HCT116 (cell line): ENCODE measurements at places on chromosomes 7 and 10. TPM values are rescaled to one million over a fixed set of nuclear protein-coding genes. Genes with fewer than 3 reads are reported as not detected.

DNA sequence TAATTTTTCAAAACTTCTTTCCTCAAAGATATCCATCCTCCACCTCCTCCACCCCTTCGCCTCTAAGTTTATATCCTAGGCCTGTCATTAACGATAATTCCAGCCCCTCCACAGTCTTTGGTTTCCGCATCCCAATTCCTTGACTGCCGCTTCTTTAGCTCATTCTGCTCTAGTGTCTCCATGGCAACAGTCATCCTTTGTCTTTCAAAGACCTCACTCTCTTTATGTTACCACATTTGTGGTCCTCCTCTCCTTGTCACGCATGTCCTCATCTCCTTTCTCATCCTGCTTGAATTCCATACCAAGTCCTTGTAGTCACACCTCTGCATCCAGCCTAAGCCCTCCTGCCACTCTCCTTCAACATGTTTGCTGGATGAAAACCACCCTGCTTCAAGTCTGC, 511.2 kb upstream of the KLF6 start:
- no peak for DNase-seq
- no peaks in the 10 kb centered on the region for H3K4me1 ChIP-seq
- H3K27me3 ChIP-seq, result no peaks in the 10 kb centered on the region
- H3K4me3 ChIP-seq, result no peak overlapping the region
- H3K36me3 ChIP-seq, result no peaks in the 10 kb centered on the region

GRCh38 chr10:124704428-124705380, 39.5 kb downstream of the FAM53B start:
- H3K27ac ChIP-seq, result no peak overlapping the region
- peaks cover 17% of the 10 kb centered on the region; the same call in 1 of the 2 replicates for H3K4me1 ChIP-seq
- no peak for DNase-seq
- H3K4me3 ChIP-seq, result no peak overlapping the region
- H3K36me3 ChIP-seq, result no peaks in the 10 kb centered on the region; the same call in 1 of the 2 replicates

- no peaks in the 10 kb centered on the region for H3K36me3 ChIP-seq
- no peak overlapping the region for H3K4me3 ChIP-seq
- no peak overlapping the region for H3K27ac ChIP-seq
- no peaks in the 10 kb centered on the region for H3K27me3 ChIP-seq
Observed at GRCh38 chr10:22911889-22912762, 15.7 kb upstream of the ARMC3 start.

DNA sequence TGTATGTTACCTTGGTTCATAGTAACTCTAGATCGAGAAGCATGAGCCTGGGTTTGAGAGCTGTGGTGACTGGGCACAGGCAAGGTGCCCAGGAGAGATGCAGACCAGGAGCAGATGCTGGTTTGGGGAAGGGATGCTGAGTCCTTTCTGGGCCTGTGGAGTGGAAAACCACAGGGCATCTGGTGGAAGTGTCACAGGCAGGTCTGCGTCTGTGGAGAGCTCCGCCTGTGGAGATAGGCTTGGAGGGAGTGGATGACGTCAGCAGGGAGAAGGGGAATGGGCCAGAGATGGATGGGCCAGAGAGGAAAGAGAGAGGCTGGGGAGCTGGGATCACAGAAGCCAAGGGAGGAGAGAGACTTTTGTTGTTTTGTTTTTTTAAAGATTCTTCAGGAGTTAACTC, 14.8 kb downstream of the CYP26A1 start:
- DNase-seq, result no peak
- no peak overlapping the region for H3K4me3 ChIP-seq
- no peaks in the 10 kb centered on the region for H3K4me1 ChIP-seq
- no peaks in the 10 kb centered on the region for H3K27me3 ChIP-seq
- H3K36me3 ChIP-seq, result no peaks in the 10 kb centered on the region

GRCh38 chr7:150716939-150717338, 526 bp downstream of the GIMAP1 start:
- H3K4me1 ChIP-seq, result no peaks in the 10 kb centered on the region
- H3K4me3 ChIP-seq, result no peak overlapping the region
- H3K36me3 ChIP-seq, result no peaks in the 10 kb centered on the region
- H3K27ac ChIP-seq, result no peak overlapping the region
- DNase-seq, result no peak

- H3K36me3 ChIP-seq, result no peaks in the 10 kb centered on the region
- H3K4me1 ChIP-seq, result no peaks in the 10 kb centered on the region
- DNase-seq, result no peak
- H3K27ac ChIP-seq, result no peak overlapping the region
- H3K27me3 ChIP-seq, result no peaks in the 10 kb centered on the region; the same call in 1 of the 2 replicates
- no peak overlapping the region for H3K4me3 ChIP-seq
Observed at GRCh38 chr7:134732728-134733127, 46.7 kb upstream of the CALD1 start.

DNA sequence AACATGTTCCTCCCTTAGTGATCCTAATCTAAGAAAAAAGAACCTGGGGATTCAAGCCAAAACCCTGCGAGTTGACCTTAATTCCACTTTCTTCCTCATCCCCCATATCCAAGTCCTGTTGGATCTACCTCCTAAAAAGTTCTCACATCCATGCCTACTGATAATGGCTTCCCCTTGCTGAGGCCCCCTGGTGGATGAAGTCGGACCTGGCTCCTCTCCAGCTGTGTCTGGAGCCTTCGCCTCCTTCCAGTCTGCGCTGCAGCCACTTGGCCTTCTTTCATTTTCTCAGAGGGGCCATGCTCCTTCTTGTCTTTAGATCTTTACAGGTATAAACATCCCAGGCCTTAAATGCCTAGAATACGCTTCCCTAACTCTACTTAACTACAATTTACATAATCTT, 8.1 kb downstream of the PDE1C start:
- H3K4me3 ChIP-seq, result no peak overlapping the region
- H3K27me3 ChIP-seq, result peaks cover 16% of the 10 kb centered on the region
- no peaks in the 10 kb centered on the region for H3K36me3 ChIP-seq
- DNase-seq, result peak; percentile 23

GRCh38 chr10:29392376-29393021, 103.6 kb downstream of the LYZL1 start:
- H3K27ac ChIP-seq, result no peak overlapping the region
- no peak for DNase-seq

- H3K4me3 ChIP-seq, result no peak overlapping the region
- H3K4me1 ChIP-seq, result peaks cover 25% of the 10 kb centered on the region
- DNase-seq, result no peak
- H3K36me3 ChIP-seq, result peaks cover under 1% of the 10 kb centered on the region; the same call in 1 of the 2 replicates
Observed at GRCh38 chr10:119520283-119520682, 22.2 kb downstream of the RGS10 start.

- H3K4me1 ChIP-seq, result peaks cover 24% of the 10 kb centered on the region
- no peak overlapping the region for H3K4me3 ChIP-seq
- no peak for DNase-seq
- no peak overlapping the region for H3K27ac ChIP-seq
- no peaks in the 10 kb centered on the region for H3K36me3 ChIP-seq
Observed at GRCh38 chr7:139661903-139662302, 115.9 kb downstream of the HIPK2 start.

DNA sequence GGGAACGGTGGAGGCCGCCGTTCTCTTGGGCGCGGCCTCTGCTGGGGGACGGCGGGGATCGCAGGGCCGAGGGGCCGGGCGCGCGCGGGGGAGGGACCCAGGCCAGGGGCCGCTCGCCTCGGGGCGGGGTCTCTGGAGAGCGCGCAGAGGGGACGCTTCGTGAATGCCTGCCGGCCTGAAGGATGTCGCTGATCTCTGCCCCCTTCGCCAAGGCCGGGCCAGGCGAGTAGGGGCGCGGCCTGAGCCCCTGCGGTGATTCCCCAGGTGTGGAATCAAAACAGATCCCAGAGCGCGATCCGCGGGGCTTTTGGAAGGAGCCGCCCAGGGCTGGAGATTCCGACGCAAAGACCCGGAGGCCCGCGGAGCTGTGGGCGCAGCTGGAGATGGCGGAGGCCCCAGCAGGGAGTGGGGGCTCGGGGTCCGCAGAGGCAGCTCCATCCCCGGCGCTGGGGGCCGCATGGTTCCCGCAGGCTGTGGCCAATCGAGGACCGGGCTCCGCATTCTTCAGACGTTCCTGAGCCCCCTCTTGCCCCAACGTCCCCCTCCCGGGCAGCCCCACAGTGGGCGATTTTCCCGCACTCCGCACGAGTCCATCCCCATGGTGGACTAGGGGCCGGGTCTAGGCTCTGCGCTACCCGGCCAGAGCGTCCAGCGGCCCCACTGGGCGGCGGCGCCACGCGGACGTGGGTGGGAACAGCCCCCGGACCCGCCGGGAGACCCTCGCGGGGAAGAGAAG, 166.0 kb downstream of the ACTR3B start:
- DNase-seq, result no peak
- no peak overlapping the region for H3K27ac ChIP-seq
- H3K4me1 ChIP-seq, result no peaks in the 10 kb centered on the region
- H3K27me3 ChIP-seq, result no peaks in the 10 kb centered on the region

DNA sequence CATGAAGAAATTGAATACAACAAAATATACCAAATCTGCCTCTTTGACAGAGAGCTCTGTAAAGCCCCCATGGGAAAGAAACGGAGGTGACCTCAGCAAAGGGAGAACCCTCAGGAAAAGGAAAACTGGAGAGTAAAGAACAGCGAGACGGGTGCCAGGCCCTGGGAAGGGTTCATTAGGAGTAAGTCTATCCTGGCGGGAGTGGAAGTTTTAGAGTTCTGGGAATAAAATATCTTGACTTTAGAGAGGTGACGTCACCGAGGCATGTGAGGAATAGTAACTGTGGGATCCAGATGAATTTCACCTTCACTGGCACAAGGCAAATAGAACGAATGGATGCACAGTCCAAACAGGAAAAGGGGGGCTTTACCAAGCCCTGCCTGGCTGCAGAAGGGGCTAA, 362.8 kb upstream of the IGFBP3 start:
- H3K27ac ChIP-seq, result no peak overlapping the region
- no peak for DNase-seq

DNA sequence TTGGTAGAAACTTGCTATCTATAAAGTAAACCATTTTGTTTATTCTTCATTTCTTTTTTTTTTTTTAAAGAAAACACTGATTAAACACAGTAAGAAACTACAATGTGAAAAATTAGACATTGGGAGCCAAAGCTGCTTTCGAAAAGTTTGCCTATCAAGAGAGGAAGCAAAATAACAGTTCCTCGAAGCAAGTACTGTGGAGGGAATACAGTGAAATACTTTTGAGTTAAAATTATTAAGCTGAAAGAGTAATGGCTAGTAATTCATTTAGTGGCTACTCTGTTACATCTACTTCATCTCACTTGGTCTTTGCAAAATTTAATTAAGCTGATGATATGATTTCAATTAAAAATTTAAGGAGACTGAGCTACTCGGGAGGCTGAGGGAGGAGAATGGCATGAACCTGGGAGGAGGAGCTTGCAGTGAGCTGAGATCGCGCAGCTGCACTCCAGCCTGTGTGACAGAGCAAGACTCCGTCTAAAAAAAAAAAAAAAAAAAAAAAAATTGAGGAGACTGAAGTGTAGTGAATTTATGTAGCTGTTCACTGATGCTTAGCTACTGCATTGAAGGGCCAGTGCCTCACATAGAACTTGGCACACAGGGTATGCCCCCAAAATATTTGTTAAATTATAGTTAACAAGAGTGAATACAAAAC, 982.1 kb upstream of the MBL2 start:
- DNase-seq, result no peak
- H3K36me3 ChIP-seq, result no peaks in the 10 kb centered on the region
- no peaks in the 10 kb centered on the region for H3K27me3 ChIP-seq
- no peaks in the 10 kb centered on the region for H3K4me1 ChIP-seq
- no peak overlapping the region for H3K4me3 ChIP-seq

- no peaks in the 10 kb centered on the region for H3K36me3 ChIP-seq
- H3K4me3 ChIP-seq, result no peak overlapping the region
- no peak overlapping the region for H3K27ac ChIP-seq
- H3K27me3 ChIP-seq, result peaks cover 6% of the 10 kb centered on the region; the same call in 1 of the 2 replicates
- no peak for DNase-seq
Observed at GRCh38 chr7:108286290-108286904, 156.2 kb upstream of the LAMB4 start.

DNA sequence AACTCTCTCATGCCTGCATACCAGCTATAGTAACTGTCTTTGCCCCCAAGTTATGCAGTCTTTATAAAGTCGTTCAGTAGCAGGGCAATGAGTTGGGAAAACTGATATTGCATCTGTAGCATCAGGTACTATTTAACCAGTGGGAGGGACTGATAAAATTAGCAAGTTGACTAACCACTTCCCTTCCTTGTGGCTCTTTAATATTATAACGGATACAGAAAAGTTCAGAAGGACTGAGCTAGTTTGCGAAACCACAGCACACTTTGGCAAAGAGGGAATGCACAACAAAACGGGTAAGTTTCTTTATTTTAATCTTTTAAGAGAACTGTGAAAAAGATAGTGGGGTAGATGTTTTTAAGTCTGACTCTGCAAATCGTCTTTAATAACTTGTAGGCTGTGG, 205.3 kb upstream of the HDAC9 start:
- H3K4me3 ChIP-seq, result no peak overlapping the region
- no peaks in the 10 kb centered on the region for H3K36me3 ChIP-seq
- H3K4me1 ChIP-seq, result no peaks in the 10 kb centered on the region

The TEX47 gene
- not detected for total RNA-seq

The ANKRD2 gene
- total RNA-seq, result 0.15 TPM

The PTF1A gene
- not detected for total RNA-seq

The CALML5 gene
- total RNA-seq, result not detected

The C10orf95 gene
- 2.1 TPM for total RNA-seq

The PTN gene
- not detected for total RNA-seq
